Stomach (tissue), 19 donors: ENCODE measurements at places on chromosomes 13 and 19. TPM values are rescaled to one million over a fixed set of nuclear protein-coding genes. Genes with fewer than 3 reads are reported as not detected.

The KIR2DL4 gene
- polyA plus RNA-seq = not detected

The RHPN2 gene
- polyA plus RNA-seq = 62.6 TPM

The ATP12A gene
- not detected for polyA plus RNA-seq

The NKPD1 gene
- not detected for polyA plus RNA-seq

The KIR2DL3 gene
- polyA plus RNA-seq = not detected

The CA11 gene
- polyA plus RNA-seq = 15.7 TPM

The NPAS1 gene
- polyA plus RNA-seq = 1.1 TPM

The LENG1 gene
- polyA plus RNA-seq = 12.0 TPM

The CRTC1 gene
- polyA plus RNA-seq = 8.4 TPM

The AKAP8L gene
- polyA plus RNA-seq = 73.4 TPM

The ZNF571 gene
- polyA plus RNA-seq = 1.7 TPM

The LHB gene
- polyA plus RNA-seq = 40.3 TPM

The ADAT3 gene
- polyA plus RNA-seq = 5.5 TPM

The PGLYRP2 gene
- polyA plus RNA-seq = not detected

The NLRP5 gene
- polyA plus RNA-seq = not detected
